Occipital lobe (tissue), 3 donors: ENCODE measurements at places on chromosomes 2 and 18.

GRCh38 chr2:113231064-113231463 lies 47.7 kb downstream of the PAX8 start:
- DNase-seq, result no peak

DNA sequence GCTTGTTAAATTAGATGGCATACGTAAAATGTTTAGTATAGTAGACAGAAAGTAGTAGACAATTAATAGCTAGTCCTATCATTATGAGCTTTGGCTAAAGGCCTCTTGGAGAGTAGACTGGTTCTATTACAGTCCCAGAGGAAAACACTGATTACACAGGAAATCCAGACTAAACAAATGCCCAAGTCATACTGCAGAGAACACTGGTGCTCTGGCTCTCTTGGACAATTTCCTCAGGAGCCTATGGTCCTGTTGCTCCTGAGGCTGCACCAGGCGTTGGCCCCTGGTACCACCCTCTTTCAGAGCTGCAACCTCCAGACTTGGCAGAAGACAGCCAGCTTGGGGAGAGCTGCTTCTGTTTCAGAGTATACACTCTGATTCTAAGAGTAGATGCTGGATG lies 41.8 kb downstream of the STAT1 start:
- no peak for DNase-seq

- no peak for DNase-seq
Observed at GRCh38 chr18:21820033-21820810, 79.6 kb downstream of the MIB1 start.

GRCh38 chr2:142881619-142882018 lies 4.2 kb downstream of the KYNU start:
- no peak for DNase-seq

- no peak for DNase-seq
Observed at GRCh38 chr2:215435280-215435869, 493 bp downstream of the FN1 start.

DNA sequence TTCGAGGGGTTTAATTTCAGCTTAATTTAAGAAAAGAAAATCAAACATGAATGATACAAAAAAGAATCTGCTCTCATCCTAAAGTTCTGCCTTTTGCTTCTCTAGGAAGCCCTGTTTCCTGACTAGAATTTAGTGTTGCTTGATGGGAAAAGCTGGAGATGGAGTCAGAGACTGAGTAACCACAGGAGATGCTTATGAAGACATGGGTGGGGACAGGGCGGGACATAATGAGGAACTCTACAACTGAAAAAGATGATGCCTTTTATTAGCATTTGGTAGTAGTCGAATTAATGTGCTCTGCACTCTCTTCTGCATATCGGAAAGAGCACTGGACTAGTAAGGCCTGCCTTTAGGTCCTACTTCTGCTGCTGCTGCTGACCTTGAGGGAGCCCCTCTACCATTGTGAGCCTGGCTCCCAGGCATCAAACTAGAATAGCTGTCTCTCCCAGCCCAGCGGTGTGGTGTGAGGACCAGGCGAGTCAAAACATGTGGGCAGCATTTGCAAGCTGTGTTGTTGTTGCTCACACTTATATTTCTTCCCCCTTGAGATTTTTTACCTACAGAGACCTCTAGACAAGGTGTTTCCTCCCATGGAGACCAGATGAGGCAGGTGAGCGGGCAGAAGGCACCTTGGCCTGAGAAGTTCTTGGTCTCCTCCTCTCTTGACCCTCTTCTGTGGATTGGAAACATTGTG lies 61.5 kb downstream of the INPP4A start:
- DNase-seq, result no peak

DNA sequence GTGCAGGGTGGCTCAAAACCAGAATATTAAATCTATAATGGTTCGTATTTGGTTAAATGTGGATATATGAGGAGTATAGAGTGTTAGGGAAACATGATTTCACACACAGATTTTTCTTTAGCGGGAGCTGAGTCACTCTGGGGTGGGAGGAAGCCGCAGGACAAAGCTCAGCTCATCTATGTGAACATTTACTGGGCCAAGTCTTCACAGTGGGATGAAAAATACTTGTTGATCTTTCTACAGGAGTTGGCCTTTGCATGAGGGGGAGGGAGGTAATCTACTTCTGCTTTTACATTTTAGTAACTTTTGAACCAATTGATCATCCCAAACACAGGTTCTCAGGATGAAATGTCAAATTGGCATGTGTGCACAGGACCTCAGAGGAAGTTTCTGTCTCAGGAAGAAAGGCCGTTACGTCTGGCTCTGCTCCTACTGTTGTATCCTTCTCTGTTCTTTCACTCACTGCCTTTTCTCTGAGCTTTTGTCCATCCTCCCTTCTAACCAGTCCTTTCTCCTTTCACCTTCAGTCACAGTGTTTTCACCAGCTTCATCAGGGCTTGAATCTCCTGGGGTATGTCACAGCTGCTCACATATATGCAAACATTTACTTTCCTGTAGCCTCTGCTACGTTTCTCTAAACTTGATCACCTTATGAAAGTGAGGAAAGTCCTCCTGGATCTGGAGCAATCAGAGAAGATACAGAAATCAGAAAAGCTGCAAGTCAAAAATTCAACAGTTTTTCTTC lies 943.3 kb upstream of the FANCL start:
- no peak for DNase-seq

DNA sequence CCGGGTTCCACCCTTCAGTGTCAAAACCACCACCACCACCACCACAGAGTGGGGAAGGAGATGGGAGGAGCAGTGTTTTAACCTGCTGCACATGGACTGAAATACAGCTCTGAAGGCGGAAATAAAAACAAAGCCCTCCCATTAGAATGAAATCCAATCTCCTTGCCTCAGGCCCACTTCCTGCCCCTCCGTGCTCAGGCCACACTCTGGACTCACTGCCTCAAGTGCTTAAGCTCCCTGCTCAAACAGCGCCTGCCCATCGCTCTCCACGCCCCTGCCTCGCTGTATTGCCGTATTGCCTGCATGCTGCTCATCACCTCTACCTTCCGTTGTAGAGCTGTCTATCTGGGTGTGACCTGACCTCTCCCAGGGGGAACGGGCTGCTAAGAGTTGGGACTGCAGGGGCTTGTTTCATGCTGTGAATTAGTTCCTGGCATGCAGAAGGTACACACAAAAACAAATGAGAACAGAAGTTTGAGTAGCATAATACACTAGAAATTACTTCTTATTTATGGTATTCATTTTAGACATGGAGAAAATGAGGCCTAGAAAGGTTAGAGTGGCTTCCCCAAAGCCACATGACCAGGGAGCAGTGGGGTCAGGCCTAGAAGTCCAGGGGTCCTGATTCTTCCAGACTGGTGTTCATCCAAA lies 31.6 kb upstream of the NEB start:
- no peak for DNase-seq

DNA sequence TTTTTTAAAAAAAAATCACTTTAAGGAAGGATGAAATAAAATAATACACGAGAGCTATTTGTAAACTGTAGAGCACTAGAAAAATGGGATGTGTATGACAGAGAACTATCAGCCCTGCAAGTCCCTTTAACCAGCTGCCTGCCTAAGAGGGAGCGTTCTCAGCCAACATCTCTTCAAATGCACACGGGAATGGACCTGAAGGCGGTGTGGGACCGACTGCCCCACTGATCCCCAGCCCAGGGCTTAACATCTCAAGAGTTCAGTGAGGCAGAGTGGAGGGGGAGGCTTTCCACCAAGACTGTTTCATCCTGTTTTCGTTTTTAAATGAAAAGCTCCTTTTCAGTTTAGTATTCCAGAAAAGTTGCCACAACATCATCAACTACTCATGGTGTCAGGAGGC lies 2.2 kb downstream of the INPP4A start:
- no peak for DNase-seq

DNA sequence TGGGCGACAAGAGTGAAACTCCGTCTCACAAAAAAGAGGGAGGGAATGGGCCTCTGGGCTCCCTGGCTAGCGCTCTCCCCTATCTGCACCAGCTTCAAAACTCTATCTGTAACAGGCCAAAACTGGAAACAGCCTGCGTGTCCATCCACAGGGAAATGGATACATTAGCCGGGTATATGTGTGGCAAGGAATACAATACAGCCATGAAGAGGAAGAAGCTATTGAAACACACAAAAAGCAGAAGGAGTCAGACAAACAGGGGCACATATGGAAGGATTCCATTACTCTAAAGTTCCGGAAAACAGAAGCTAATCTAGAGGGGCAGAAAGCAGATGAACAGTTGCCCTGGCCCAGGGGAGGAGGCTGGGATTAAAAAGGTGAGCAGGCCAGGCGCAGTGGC lies 24.6 kb upstream of the SLC35F6 start:
- DNase-seq, result no peak

DNA sequence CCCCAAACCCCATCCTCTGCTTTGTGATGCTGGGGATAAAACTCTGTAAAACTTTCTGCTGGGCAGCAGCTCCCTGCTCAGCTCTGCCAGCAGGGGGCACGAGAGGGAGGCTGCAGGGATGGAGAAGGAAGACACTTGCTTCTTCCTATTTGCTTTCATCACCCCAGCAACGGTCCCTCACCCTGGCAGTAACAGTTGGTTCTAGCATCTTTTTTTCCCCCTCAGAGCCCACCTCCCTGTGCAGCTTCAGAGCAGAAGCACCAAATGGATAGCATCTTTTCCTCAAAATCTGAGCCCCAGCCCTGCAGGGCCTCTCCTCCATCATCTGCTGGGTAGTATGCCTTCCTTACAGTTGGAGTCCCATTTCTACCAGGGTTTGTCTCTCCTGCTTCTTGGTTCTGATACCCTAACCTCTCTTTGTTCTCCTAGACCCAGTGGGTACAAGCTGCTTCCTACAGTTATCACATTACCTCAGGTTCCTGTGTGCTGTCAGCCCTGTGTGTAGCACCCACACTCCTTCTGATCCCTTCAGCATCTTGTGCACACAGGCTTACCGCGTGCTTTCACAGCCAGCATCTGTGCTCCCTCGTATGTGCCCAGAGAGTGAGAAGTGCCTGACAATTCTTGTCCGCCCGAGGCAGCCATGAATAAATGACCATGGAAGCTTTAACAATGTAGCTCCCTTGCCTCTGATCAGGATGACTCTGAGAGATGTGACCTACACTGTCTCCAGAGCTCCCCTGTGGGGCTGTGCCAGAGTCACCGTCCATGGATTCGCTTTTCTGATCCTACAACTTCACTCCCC lies 14.5 kb downstream of the CKAP2L start:
- peak; percentile 47 for DNase-seq

GRCh38 chr2:241759067-241759807 lies 17.4 kb upstream of the GAL3ST2 start:
- no peak for DNase-seq

GRCh38 chr2:62794791-62795190 lies 89.3 kb downstream of the EHBP1 start:
- DNase-seq, result no peak

GRCh38 chr2:179440642-179441251 lies 176.1 kb upstream of the SESTD1 start:
- DNase-seq, result no peak

DNA sequence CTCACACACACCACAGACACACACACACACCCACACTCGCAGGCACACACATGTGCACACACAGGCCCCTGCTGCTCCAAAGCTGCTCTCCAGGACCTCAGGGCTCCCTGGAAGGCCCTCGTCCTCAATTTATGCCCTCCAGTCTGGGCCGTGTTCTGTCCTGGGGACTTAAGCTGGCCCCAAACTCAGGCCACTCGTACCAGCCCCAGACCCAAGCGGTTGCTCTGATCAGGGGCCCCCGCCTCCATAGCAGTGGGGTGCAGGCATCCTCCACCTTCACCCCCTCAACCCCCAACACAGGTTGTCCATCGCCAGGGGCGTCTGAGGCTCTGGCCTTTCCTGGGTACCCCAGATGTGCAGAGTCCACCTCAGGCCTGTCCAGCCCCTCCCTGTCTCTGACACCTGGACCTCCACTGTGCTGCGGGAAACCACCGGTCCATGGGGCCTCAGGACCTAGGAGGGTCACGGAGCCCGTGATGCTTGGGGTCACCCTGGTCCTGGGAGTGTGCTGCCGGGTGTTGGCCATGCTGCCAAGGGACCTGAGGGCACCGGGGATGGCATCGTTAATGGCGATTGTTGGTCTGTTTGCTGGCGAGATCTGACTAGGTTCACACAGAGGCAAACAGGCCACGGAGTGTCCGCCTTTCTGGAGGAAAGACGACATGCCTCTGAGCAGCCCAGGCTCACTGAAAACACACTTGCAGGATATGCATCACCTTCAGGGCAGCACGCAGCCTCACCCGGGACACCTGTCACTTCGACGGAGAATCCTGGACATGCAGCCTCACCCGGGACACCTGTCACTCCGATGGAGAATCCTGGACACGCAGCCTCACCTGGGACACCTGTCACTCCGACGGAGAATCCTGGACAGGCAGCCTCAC lies 155.6 kb downstream of the NDUFA10 start:
- DNase-seq, result no peak

DNA sequence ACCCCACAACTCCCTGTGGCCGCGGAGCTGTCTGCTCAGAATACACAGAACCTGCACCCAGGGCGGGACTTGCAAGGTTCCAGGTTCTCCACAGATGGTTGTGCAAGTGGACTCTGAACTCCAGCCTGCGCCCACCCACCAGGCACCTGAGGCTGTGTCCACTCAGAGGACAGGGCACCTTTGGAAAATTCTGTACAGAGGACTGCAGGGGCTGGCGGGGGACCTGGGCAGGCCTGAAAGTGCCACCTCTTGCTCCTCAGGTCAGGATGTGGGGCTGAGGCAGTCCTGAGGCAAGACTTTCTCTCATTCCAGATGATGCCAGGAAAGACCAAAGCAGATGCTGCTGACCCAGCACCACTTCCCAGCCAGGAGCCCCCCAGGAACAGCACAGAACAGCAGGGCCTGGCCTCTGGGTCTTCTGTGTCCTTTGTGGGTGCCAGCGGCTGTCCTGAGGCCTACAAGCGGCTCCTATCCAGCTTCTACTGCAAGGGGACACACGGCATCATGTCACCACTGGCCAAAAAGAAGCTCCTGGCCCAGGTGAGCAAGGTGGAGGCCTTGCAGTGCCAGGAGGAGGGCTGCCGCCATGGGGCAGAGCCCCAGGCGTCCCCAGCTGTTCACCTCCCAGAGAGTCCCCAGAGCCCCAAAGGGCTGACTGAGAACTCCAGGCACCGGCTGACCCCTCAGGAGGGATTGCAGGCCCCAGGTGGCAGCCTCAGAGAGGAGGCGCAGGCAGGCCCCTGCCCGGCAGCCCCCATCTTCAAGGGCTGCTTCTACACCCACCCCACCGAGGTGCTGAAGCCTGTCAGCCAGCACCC lies 14.4 kb downstream of the ARID5A start:
- no peak for DNase-seq

DNA sequence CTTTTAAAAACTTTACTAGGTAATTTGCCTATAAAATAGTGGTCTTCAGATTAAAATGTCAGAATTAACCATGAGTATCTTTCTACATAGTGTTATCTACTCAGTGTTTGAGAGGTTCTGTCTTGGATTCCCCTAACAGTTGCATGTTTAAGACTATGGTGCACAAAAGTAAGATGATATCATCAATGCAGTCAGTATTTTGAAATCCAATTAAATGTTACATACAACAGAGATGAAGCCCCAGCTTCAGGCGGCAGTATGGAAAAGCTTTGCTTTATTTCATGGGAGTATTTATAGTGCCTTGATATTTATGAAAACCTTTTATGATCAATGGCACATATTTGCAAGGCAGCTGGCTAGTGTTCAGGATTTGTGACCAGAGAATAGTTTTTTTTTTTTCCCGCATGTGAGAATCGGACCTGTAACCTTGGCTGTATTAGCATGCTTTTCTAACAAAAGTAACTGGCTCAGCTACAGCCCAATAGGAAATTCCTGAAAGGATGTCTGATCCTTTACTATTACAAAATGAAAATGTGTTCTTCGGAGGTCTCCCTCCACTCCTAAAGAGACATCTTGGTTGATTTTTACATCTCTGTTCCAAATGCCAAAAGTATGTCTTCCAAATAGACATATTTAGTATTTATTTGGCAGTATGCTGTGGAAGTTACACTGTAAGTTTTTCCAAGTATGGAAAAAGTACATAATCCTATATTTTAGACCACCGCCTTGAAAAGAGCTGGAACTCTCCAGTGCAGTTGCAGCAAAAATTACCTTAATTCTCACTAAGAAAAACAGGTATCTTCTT lies 319.3 kb upstream of the UBE2E3 start:
- no peak for DNase-seq
